ENCODE measurements at places on chromosomes 4 and X. TPM values are rescaled to one million over a fixed set of nuclear protein-coding genes. Genes with fewer than 3 reads are reported as not detected.

DNA sequence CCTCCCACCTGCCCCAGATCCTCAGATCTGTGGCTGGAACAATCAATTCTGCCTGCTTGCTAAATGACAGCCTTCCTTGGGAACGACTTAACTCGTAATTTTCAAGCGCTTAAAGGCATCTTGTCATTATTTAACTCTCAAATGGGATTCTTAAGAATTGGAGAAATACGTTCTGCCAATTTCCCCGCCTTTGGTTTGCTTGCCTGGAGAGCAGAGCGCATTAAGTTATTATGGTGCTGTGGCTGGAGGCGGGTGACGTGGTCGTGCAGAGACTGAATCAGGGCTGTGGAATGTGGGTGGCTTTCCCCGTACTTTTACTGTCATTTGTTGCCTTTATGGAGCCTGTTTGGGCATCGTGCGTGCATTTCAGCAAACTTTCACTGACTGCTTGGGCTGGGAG is 78.9 kb upstream of the PSAPL1 start:
- DNase-seq: no peak

Gene TBC1D8B
- 9.2 TPM for total RNA-seq

Gene FAM47A
- not detected for total RNA-seq

DNA sequence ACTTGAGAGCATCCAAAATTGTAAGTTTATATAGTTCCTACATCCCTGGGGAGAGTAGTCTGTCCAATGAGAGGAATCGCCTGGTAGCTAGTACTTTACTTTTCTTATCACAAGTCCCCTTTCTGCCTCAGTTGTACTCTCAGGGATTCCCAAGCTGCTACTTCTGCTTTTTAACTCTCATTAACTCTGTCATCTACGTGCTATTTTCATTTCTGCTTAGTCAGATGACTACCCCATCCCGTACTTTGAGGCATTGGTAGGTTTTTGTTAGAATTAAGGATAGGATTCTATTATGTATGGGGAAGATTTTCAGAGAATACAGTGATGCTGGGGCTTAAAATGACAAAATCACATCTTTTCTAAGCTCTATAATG is 24.7 kb downstream of the RBPJ start:
- no peak for DNase-seq

GRCh38 chrX:118066867-118067515 is 49.6 kb downstream of the KLHL13 start:
- DNase-seq: no peak

Gene PPAT
- 4.8 TPM for total RNA-seq

- peak; percentile 77 for DNase-seq
Measured at GRCh38 chr4:174828845-174829701, at the start of gene GLRA3. Gene GLRA3 (minus strand): TSS chr4:174829247. CDS start chr4:174828811, 436 bp downstream.

Gene C4orf50
- not detected for total RNA-seq

Gene CYSLTR1
- 6.8 TPM for total RNA-seq

Gene ZNF711
- total RNA-seq: 4.7 TPM

Gene RAB9B
- total RNA-seq: 24.7 TPM

DNA sequence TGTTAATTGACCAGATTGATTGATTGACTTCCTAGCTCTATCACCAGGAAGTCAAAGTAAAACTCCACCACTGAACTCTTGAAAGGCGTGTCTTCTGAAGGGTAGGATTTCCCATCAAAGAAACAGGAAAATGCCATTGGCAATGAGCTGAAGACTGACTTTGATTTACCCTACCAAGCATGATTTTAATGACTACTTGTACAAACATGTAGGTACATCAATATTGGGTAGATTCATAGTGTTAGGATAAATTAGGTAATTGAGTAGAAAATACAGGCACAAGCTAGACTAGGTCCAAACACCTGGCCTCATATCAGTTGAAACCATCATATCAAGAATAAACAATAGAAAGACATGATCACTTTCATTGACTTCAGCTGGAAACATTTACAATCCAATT is 53.2 kb upstream of the ATXN3L start:
- DNase-seq: no peak

Gene DRD5
- total RNA-seq: not detected

- DNase-seq: no peak
Measured at GRCh38 chrX:38275615-38276014, 51.7 kb downstream of the RPGR start.

Gene TEX13A
- not detected for total RNA-seq
